Left renal pelvis (tissue), 4 donors: ENCODE measurements at places on chromosomes 2 and 18. TPM values are rescaled to one million over a fixed set of nuclear protein-coding genes. Genes with fewer than 3 reads are reported as not detected.

DNA sequence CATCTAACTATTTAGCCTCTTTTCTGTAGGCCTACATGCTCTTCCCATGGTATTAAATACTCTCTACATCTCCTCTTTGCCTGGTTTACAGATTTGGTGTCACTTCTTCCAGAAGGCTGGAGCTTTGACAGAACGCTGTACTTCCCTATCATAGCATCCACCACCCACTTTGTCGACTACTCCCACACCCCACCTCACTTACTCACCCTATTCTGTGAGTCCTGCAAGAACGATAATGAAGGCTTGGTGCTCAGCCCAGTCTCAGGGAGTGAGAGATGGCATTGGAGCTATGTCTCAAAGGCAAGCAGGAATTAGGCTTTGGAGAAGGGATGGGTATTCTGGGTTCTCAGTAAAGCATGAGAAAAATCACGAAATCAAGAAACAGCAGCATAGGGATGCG is 20.3 kb upstream of the KDM3A start:
- DNase-seq: no peak

- no peak for DNase-seq
Measured at GRCh38 chr2:200177971-200178911, 128.3 kb upstream of the SPATS2L start.

- no peak for DNase-seq
Measured at GRCh38 chr2:112996635-112997034, 8.6 kb upstream of the IL36A start.

- no peak for DNase-seq
Measured at GRCh38 chr2:229660951-229661350, 53.4 kb downstream of the DNER start.

DNA sequence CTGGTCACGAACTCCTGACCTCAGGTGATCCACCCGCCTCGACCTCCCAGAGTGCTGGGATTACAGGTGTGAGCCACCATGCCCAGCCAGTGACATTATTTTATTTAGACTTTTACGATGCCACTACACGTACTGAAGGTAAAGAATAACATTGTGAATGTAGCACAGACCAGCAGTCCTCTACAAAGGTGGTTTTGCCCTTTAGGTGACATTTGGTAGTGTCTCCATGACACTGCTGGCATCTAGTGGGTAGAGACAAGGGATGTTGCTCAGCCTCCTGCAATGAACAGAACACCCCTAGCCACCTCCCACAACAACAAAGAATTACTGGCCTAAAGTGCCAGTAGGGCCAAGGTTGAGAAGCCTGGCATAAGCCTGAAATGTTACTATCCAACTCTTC is 69.5 kb downstream of the MYOM1 start:
- DNase-seq: no peak

The PJVK gene
- 10.0 TPM for polyA plus RNA-seq

The COLEC12 gene
- 20.8 TPM for polyA plus RNA-seq

The SP140 gene
- polyA plus RNA-seq: 0.96 TPM
